ENCODE measurements at places on chromosomes 4 and X. TPM values are rescaled to one million over a fixed set of nuclear protein-coding genes. Genes with fewer than 3 reads are reported as not detected.

The TBC1D9 gene
- total RNA-seq: 0.30 TPM

The CT45A3 gene
- total RNA-seq: not detected

- DNase-seq: no peak
These were observed 4.7 kb upstream of the NKX6-1 start for GRCh38 chr4:84503495-84504437.

DNA sequence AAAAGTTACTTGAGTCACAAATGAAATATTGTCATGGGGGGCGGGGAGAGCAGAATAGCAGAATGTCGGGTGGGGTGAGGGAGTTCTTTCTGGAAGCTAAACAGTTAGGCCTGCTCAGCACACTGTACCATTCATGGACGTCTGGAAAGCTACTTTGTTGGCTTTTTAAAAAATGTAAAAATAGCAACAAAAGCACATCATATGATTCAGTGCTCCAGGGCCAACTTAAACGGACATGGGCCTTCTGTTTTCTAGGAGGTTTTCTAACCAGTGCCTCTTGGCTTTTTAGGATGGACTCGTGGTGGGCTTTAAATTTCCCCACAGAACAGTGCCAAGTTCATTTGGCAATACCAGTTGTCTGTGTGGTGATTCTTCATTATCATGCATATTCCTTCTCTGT lies 57.4 kb upstream of the CLCN4 start:
- DNase-seq: no peak

- no peak for DNase-seq
These were observed 123.6 kb upstream of the TET2 start for GRCh38 chr4:105022811-105023667.

- no peak for DNase-seq
These were observed 651.6 kb upstream of the PITX2 start for GRCh38 chr4:111274486-111274885.

- DNase-seq: no peak
These were observed 48.1 kb upstream of the TBL1X start for GRCh38 chrX:9416562-9417348.

DNA sequence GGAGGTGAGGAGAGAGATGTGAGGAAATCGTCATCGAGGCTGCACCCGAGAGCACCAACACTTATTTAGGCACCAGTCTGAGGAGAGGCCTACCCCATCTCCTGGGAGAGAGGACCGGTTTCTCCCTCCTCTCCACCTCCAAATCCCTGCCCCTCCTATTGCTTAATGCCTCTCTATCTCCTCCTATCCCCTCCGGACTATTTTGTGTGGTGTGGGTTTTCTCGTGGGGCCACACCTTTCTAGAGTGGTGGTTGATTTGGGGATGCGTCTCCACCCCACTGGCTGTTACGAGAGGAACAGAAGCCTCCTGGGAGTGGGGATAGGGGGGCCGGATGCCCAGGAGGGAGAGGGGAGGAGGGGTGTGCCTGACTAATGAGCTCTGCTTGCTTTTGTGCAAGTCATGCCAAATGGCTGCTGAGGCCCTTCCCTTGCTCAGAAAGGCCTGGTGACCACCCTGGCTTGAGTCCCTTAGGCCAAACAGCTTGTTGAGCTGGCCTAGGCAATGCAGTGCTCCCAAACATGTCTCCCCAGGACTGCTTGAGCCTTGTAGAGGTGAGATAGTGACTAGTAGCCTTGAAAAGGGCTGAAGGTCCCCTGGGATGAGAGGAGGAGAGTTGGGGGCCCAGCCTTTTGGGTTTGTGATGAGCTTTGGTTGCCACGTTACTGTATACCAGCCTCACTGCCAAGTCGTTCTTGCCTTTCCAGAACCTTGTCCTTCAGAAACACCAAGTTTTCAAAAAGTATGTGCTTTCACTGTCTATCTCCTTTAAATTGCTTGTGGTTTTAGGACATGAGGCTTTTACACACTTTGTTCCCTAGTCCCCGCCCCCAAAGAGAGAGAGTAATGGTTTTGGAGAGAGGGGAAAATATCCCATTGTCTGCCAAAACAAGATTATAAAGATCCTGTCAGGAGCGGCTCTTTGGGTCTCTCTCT lies 1.2 kb downstream of the MSN start:
- DNase-seq: peak; percentile 82
